ENCODE measurements at places on chromosomes 4 and X.

DNA sequence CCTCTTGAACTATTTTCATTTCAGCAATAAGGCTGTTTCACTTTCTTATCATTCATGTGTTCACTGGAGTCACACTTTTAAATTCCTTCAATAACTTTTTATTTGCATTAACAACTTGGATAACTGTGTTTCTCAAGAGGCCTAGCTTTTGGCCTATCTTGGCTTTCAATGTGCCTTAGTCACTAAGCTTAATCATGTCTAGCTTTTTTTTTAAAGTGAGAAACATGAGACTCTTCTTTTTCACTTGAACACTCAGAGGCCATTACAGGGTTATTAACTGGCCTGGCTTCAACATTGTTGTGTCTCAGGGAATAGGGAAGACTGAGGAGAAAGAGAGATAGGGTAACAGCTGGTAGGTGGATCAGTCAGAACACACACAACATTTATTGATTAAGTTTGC is 64.0 kb upstream of the VCX2 start:
- no peak for DNase-seq

DNA sequence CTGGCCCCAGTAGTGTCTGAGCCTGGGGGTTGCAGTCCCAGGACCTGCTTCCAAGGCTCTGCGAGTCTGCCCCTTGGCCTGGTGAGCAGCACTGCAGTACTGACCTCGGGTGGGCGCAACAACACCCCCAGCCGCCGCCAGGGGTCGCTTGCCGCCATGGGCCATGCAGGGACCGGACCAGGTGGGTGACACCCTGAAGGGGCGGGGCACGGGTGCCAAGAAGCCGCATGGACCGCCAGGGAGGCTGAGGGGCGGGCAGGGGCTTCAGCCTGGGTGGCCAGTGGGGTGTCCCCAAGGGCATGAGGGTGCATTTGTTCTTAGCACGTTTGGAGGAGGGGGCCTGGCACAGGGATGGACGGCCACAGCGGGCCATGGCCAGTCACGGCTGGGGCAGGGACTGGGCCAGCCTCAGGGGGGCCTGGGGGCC is 25.0 kb downstream of the TACC3 start:
- DNase-seq, result peak; percentile 88

DNA sequence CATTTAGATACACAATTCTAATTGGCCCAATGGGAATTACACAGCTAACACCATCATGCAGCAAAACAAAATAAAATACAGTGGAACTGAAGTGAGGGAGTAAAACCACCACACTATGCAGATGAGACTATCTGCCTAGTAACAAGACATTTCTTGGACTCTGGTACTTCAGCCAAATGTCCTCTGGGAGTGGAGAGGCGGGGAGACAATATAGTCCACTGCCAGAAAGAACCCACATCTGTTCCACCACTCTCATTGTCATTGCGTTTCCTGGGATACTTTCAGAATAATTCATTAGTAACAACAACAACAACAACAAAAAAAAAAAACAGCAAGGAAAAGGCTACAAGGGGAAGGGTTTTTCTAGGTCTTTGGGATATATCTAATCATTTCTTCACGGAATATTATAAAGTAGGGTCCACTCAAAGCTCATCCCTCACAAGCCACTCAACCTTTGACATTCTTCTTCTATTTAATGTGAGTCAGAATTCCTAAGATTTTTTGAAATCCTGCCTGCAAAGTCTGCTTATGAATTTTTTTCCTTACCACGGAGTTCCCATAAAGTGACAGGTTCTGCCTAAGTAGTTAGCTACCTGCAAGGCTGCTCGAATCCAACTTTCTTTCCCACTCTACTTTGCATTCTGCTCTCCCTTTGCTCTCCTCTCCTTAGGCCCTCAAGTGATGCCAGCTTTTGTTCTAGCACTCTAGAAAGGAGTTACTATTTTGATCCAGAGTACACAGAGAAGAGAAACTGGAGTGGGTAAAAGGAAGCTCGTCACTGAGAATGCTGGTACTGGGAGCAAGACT is 254.6 kb downstream of the CHIC1 start:
- DNase-seq, result no peak

DNA sequence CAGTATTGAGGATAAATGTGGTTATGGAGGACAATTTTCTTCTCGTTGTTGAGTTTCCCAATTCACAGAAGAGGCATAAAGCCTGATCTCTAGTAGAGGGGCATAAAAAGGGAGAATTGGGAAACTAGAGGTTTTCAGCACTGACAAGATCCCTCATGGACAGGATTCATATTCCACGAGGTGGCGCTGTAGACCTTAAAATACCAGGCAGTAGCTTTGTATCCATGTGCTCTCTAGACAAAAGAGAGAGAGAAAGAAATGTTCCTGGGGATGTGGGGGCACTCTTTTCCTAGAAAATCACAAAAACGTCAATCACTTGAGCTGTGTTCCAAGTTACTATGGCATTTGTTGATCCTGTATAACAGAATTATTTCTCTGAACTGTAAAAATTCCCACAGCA is 128.3 kb downstream of the MAGEE1 start:
- DNase-seq, result peak; percentile 73

GRCh38 chr4:154345359-154345758 is 146.2 kb downstream of the DCHS2 start:
- no peak for DNase-seq

Data from NB4 (cell line).